MG63 (cell line): ENCODE measurements at places on chromosomes 11 and 22. TPM values are rescaled to one million over a fixed set of nuclear protein-coding genes. Genes with fewer than 3 reads are reported as not detected.
A peak's percentile ranks its signal among the peaks of the same experiment; 100 is the strongest.

GRCh38 chr22:19962909-19963806 is 21.5 kb upstream of the TXNRD2 start:
- DNase-seq, result peak; percentile 79

DNA sequence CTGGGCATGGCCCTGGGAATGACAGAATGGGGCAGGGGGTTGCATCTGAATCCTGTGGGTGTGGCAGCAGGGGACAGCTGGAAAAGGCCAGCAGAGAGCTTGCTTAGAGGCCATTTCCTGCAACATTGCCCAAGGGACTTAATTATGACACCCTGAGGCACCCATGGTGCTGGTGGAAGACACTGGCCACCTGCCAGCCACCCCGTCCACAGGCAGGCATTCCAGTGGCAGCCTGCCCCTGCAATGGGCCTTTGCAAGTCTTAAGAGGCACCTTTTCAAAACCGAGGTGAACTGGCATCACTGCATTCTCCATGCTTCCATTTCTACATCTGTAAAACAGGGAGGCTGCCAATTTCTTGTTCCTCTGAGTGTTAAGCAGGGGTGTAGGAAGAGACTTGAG is 21.6 kb upstream of the SUSD2 start:
- no peak for DNase-seq

BACE1 gene
- 7.6 and 9.1 TPM in 2 replicates for total RNA-seq

DNA sequence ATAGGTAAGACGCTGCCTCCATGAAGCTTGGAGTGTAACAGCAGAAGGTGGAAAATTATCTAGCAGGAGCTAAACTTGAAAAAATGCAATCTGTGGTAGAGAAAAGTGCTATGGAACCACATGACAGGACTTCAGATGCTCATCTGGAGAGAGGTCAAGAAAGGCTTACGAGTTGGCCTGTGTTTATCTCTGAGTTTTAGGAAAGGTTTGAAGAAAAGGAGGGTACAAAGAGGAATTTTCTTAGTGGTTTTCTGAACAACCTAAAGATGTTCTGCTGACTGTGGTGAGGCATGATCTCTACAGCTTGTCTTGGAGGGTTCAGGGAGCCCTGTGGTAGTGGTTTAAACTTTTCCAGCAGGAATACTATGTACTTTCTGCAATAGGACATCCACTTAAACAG is 8.2 kb downstream of the FJX1 start:
- DNase-seq, result no peak

DNA sequence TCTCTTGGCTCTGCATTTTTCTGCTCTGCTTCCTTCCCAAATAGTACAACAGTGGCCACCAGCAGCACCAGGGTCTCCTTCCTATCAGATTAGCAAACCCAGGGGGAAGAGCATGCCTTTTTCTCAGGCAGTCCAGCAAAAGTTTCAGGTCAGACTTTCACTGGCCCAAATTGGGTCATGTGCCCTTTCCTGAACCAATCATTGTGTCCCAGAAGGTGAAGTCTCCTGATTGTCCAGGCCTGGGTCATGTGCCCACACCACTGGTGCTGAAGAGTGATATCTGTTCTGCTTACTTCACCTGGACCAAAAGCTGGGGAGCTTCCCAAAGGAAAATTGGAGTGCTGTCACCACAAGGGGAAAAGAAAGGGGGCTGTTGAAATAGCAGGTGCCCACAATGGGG is 64.1 kb upstream of the ALX4 start:
- no peak for DNase-seq

DNA sequence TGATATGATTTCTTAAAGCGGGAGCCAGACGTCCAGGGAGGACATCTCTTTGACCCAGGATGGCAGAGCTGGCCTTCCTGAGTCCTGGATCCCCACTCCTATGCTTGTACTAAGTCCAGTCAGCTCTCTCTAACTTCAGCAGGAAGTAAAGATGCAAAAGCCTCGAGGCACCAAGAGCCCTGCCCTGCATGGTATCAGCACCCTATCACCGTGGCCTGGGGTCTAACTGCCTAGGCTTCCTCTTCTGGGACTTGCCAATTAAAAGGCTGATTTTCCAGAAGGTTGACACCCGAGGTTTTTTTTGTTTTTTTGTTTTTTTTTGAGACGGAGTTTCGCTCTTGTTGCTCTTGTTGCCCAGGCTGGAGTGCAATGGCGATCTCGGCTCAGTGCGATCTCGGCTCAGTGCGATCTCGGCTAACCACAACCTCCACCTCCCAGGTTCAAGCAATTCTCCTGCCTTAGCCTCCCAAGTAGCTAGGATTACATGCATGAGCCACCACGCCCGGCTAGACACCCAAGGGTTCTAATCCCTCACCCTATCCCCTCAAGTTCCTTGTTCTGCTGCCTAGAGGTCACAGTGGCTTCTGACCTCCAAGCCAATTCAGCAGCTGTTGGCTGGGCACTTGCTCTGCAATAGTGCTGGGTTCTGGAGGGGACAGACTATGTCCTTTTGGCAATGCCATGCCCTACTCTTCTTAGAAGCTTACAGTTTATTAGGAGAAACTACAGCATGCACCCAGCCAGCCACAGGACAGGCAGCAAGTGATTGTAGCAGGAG is 50.6 kb upstream of the FTH1 start:
- no peak for DNase-seq

- no peak for DNase-seq
Observed at GRCh38 chr11:74784234-74784633, 35.6 kb downstream of the RNF169 start.

GPHA2 gene
- total RNA-seq, result not detected in 2 replicates

DNA sequence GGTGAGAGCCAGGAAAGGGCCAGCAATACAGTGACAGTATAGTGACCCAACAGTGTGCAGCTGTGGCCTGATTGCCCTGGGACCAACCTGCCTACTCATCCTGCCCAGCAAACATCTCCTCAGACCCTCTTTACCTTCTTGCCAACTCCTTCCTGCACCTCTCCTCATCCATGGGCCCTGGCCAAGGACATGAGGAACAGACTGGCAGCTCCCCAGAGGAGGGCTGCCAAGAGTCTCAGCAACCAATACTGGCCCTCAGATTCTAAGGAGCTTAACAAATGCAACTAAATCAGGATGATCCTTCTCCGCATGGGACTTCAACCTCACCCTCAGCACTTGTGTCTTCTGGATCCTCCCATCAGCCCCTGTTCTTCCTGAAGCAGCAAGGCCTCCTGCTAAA is 77.0 kb downstream of the RPL27A start:
- DNase-seq, result peak; percentile 44
